Stimulated activated naive CD4-positive, alpha-beta T cell (primary cell): ENCODE measurements at places on chromosomes 3 and 15.

DNA sequence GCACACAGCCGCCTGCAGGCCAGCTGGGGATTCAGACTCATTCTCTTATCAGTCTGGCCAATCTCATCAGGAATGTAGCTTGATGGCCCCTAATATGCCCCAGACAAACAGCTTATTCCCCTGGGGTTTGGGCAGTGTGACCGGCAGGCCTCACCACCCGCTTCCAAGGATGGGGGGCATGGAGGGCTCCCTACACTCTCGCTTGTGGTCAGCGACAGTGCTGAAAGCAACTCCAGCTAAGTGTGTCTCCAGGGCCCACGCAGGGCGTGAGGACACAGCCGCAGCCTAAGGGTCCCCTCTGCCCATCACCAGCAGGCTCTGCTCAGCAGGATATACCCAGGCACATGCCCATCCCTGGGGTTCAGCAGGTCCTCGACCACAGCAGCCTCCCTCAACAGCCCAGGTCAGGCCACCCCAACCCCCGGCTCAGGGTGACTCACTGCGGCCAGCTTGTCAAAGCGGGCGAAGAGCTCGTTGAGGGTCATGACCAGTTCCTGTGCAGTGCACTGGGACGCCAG lies 116.7 kb downstream of the ADCY5 start:
- DNase-seq, result no peak

DNA sequence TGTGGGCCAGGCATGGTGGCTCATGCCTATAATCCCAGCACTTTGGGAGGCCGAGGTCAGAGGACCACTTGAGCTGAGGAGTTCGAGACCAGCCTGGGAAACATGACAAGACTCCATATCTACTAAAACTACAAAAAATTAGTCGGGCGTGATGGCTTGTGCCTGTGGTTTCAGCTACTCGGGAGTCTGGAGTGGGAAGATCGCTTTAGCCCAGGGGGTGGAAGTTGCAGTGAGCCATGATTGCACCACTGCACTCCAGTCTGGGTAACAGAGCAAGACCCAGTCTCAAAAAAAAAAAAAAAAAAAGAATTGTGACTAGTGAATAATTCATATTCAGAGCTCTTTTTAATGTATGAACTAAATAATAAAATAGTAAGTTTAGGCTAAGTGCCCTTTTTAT lies 87.8 kb upstream of the TSEN2 start:
- DNase-seq, result no peak

GRCh38 chr3:49668414-49668797 lies 5.7 kb upstream of the APEH start:
- no peak for DNase-seq

DNA sequence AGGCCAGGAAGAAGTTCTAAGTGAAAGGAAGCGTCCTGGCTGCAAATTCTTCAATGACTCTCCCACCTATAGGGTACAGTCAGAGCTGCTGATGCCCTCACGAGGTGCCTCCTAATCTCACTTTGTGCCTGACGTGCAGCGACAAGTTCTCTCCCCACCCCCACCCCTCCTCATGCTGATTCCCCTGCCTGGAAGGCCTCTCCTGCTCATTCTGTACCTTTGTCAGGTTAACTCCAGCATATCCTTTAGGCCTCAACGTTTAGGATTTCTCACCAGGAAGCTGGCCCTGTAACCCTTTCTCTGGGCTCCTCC lies 25.0 kb downstream of the SLC12A8 start:
- no peak for DNase-seq

- DNase-seq, result no peak
These were observed 42.1 kb downstream of the PPCDC start for GRCh38 chr15:75065467-75065850.

- DNase-seq, result no peak
These were observed at the start of gene ABCF3 for GRCh38 chr3:184186184-184186901. Gene ABCF3, plus strand, starts transcription at chr3:184186199. Its CDS starts 9 bp downstream, at chr3:184186208.

GRCh38 chr3:13559764-13560525 lies 11.0 kb downstream of the FBLN2 start:
- no peak for DNase-seq

DNA sequence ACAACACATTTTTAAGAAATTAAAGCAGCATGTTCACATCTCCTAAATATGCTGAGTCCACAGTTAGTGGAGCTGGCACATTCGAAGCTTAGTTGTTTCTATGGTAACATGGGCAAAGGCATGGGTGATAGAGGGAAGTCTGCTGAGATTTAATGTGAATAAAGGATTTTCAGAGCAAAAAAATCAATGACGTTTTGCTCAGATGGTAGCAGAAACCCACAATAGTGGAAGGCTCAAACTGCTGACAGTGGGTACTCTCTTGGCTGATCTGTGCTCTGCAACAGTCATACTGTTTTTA lies 795.1 kb upstream of the ARPP21 start:
- DNase-seq, result no peak

- DNase-seq, result no peak
These were observed 59.6 kb downstream of the SLC12A8 start for GRCh38 chr3:125152951-125153350.
